ENCODE measurements at places on chromosomes 3 and 15.

DNA sequence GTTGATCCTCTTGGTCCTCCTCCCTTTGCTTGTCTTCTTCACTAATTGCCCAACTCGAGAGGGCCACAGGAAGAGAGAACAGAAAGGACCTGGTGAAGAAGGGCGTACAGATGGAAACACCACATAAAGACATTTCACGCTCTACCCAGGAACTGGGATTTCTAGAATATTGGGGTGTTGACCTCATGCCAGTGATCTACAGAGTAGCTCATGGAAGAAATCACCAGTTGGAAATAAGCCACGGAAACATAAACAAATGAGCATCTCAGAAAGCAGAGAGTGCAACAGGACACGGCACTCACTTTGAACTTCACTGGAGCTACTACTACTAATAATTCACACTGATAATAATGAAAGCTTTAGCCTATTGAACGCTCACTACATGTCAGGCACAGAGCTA, 84.6 kb upstream of the ARHGEF3 start:
- DNase-seq, result no peak

DNA sequence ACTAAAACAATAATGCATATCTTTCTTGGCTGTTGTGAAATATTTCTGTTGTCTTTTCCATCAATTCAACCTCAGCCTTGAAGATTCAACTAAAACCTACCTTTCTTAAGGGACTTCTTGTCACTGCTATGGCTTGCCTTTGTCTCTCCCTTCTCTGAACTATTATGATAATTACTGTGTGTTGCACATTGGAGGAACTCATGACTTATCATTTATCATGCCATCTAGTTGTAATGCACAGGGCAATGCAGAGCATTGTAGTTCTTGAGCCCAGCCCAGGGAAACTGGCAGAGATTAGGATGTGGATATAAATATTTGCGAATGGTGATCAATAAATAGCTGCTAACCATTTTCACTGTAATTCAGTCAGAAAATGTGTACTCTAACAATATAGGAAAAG, 427.1 kb upstream of the FRG2C start:
- no peak for DNase-seq

DNA sequence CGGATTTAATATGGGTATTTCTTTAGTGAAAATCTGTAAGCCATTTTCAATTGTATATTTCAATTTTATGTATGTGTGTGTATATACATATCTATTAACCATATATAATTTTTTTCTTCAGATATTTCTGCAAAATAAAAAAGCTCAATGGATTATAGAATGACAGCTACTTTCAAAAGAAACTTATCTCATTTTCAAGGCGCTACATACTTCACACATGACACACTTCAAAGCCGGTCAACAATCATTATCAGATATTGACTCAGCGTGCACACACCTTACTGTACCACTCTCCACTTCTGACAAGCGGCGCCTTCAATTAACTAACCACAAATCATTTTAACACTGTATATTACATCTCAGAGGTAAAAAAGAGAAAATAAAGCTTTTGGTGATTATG, 39.6 kb downstream of the ATP13A3 start:
- no peak for DNase-seq

GRCh38 chr3:194808640-194809097, 123.0 kb downstream of the FAM43A start:
- DNase-seq, result peak; percentile 25

- DNase-seq, result no peak
Measured at GRCh38 chr15:80992006-80992405, 2.4 kb upstream of the MESD start.
